ENCODE measurements at places on chromosomes 7 and 10. TPM values are rescaled to one million over a fixed set of nuclear protein-coding genes. Genes with fewer than 3 reads are reported as not detected.

The TRIL gene
- total RNA-seq = not detected

The EPO gene
- total RNA-seq = not detected

The FRMD4A gene
- total RNA-seq = 1.4 TPM

The GNAT3 gene
- total RNA-seq = not detected

The ATXN7L1 gene
- total RNA-seq = 2.5 TPM

GRCh38 chr10:105094048-105094447 is 453.0 kb downstream of the SORCS3 start:
- no peak for DNase-seq

DNA sequence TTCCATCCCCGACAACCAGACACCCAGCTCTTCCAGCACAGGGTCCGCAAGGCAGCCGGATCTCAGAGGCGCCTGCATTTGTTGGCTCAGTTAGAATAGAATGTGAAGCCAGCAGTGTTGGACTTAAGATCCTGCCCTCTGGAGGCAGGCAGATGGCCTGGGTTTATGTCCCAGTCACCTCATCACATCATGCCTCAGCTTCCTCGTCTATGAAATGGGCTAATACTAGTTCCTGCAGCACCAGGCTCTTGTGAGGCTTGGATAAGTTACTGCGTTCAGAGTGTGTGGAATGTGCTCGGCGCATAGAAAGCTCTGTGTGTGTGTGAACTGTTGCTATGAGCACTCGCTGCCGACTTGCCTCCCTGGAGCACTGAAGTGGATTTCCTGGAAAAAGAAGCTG is 202.5 kb upstream of the GPR26 start:
- no peak for DNase-seq

DNA sequence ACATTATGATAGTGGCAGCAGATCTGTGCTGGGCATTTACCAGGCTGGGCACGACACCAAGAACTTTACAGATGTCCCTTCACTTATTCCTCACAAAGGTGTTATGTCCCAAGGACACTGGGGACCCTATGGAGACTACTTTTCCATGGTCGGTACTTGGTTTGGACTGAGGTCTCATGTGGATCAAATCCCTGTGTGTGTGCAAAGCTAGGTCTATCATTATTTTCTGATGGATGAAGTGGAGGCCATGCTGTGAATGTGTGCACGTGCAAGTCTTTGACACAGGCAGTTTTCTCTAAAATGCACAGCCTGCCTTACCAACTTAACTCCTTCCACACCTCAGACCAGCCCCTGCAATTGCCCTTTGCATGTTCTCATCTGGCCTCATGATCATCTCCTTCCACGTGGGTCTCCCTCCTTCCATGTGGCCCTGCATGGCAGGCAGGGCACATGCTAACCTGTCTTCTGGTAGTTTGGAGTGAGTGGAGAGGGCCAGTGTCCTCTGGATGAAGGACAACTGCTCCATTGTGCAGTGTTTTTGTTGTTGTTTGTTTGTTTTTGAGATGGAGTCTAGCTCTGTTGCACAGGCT is 16.0 kb upstream of the ZNF273 start:
- no peak for DNase-seq

DNA sequence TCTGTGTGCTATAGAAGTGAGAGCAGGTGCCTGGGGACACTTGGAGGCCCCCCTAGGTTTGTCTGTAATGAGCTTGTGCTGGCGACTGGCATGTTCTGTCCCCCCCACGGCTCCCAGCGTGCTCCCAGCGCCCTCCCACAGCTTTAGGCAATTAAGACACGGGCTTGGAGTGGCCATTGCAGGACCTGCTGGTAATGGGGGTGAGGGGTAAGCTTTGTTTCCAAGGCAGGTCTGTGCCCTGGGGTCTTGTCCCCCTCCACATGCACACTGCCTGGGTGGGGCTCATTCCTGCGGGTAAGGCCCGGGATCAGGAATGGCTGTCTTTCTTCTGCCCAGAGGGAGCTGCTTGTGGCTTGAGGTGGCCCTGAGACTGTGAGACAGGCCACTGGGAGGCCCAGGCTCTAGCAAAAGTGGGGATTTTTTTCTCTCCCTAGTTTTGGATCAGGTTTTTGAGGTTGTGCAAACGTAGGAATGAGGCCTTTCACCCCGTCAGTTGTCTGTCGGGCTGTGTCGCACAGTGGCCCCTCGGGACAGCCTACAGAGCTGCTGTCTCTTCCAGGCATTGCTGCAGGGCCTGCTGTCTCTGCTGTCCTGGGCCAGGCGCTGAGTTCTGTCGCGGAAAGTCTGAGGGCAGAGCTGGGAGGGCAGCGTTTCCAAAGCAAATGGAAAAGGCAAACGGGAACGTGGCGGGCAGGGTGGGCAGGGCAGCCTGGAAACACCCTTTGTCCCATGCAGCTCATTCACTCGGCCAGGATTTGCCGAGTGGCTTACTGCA is 107.4 kb downstream of the LHPP start:
- DNase-seq = no peak

DNA sequence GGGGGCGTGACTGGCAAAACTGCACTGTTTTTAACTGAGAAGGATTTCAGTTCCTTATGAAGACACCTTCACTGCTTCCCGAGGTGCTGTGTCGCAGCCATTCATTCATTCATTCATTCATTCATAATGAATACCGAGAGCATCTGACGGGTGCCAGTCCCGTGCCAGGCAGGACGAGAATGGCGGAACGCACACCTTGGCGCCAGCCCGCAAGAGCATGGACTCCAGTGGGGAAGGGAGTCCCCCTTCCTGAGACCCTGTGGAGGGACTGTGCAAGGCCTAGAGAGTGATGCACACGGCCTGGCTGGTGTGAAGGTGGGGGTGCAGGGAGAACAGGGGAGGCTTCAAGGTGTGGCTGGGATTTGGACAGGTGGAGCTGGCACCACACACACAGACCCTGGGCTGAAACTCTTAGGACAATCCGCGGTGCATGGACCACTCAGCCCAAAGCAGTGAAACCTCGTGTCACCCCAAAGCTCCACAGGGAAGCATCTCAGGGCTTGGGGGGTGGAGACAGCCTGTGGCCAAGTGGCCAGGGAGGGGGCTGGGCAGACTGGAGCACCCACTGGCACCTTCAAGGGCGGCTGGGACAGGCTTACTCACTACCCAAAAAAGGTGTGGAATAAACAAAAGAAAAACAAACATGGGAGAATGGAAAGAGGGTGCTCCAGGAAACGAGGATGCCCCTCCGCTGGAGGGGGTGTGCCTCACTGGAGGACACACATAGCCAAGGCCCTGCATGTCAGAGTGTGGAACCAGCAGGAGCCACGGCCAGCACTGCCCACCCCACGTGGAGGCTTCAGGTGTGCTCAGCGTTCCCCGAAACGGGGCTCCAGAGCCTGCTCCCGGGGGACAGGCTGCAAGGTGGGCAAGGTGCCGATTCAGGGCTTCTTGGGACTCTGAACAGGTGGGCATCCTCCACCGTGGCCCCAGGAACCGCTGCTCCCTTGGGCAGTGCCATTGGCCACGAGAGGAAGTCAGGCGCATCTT is 37.7 kb downstream of the EBF3 start:
- DNase-seq = no peak

GRCh38 chr7:119959811-119960210 is 313.2 kb upstream of the KCND2 start:
- no peak for DNase-seq

- no peak for DNase-seq
Observed at GRCh38 chr10:52778511-52779392, 6.2 kb upstream of the MBL2 start.

GRCh38 chr7:106126170-106126938 is 14.2 kb upstream of the SYPL1 start:
- DNase-seq = peak; percentile 50

GRCh38 chr10:116268976-116269375 is 4.0 kb downstream of the GFRA1 start:
- no peak for DNase-seq

DNA sequence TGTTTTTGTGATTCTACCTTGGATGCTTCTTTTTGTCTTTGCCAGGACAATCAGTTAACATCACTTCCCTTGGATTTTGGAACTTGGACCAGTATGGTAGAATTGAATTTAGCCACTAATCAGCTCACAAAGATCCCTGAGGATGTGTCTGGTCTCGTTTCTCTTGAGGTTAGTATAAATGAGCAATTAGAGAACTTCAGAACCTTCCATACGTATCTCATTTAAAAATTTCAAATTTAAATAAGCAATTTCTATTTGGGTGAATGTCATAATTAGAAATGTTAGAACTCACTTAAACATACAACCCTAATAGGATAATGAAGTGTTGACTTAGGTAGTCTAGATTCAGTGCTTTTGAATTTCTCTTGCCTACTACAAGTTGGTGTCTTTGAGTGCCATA is 69.3 kb upstream of the ADRA2A start:
- no peak for DNase-seq

DNA sequence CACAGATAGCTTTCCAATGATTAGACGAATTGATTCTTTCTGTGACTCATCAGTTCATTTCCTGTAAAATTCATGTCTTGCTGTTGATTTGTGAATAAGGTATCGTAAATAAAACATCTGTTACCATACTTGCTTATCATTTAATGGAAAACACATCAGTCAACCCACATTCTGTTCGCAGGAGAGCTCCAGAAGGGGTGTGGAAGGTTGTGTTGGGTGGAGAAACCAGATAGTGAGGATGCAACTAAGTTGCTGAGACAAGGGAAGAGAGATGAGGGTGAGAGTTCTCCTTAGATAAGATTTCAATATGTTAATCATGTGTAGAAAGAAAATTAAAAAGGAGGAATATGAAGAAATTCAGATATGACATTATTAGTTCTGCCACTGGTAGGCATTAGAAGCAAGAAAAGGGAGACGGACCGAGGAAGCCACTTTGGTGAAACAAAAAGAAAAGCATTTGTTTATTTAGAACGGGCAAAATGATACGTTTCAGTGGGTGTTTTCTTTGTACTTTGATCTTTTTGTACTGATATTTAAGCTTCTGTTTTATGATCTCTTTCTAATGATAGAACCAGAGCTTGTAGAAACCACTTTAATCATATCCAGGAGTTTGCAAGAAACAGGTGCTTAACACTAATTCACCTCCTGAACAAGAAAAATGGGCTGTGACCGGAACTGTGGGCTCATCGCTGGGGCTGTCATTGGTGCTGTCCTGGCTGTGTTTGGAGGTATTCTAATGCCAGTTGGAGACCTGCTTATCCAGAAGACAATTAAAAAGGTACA is 7.8 kb downstream of the CD36 start:
- DNase-seq = no peak

DNA sequence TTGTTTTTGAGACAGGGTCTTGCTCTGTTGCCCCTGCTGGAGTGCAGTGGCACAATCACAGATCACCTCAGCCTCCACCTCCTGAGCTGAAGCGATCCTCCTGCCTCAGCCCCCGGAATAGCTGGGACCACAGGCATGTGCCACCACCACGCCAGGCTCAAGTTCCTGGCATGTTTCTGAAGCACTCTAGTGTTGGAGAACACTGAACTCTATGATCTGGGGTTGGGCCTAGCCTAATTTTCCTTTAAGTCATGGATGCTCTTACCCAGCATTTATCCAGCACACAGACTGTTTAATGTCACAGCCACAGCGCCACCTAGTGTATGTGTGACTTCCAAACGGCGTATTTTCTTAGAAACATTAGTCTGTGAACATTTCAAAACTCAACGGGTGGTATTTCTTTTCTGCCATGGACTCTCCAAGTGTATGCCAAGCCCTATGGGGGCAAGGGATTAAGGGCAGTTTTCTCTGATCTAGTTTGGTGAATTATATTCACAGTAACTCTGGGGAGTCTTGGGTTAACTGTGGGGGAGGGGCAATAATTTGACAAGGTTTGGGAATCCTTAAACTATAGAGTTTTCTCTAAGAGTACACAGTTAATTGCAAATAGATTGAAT is 91.8 kb downstream of the CREM start:
- DNase-seq = peak; percentile 85

DNA sequence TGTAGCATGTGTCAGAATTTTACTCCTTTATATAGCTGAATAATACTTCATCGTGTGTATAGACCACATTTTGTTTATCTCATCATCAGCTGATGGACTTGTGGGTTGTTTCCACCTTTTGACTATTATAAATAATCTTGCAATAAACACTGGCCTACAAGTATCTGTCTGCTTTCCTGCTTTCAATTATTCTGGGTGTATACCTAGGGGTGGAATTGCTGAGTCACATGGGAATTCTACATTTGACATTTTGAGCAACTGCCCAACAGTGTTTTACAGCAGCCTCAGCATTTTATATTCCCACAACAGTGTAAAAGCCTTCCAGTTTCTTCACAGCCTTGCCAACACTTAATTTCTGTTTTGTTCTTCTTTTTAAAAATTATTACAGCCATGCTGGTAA is 200.3 kb upstream of the PRSS1 start:
- DNase-seq = no peak

GRCh38 chr7:98294798-98295382 is 13.4 kb downstream of the BRI3 start:
- no peak for DNase-seq

- no peak for DNase-seq
Observed at GRCh38 chr7:27242555-27243339, at the start of gene EVX1. EVX1 (plus strand) TSS chr7:27242802; CDS start chr7:27243031, 229 bp downstream.
